ENCODE measurements at places on chromosomes 16 and 17. TPM values are rescaled to one million over a fixed set of nuclear protein-coding genes. Genes with fewer than 3 reads are reported as not detected.

SCGB1C2 gene
- total RNA-seq: not detected

TEKT3 gene
- not detected for total RNA-seq

HOXB7 gene
- 1.1 TPM for total RNA-seq

VASN gene
- 7.3 TPM for total RNA-seq

TOX3 gene
- total RNA-seq: 0.28 TPM

Measured in sigmoid colon (tissue), 7 donors.